ENCODE measurements at places on chromosomes 1 and 21. TPM values are rescaled to one million over a fixed set of nuclear protein-coding genes. Genes with fewer than 3 reads are reported as not detected.
A peak's percentile ranks its signal among the peaks of the same experiment; 100 is the strongest.

Gene FCRL6
- not detected for total RNA-seq

Gene RASAL2
- total RNA-seq, result 21.8 TPM

Gene LCE6A
- not detected for total RNA-seq

DNA sequence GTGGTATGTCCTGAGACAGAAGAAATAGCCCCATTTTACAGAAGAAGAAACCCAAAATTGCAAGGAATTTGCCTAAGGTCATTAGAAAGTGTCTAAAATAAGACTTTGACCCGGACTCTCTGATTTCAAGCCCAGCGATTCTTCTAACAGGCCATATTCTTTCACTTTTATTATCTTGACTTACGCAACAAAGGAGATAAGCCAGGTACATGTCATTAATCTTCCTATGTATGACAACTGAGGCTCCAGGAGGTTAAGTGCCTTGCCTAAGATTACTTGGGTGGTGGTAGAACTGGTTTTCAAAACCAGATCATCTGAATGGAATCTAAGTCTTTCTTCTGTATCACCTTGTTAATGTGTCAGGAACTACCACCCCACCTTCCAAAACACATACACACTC is 124.3 kb downstream of the PBX1 start:
- peak overlapping the region; percentile 78 for H3K4me3 ChIP-seq
- DNase-seq, result no peak
- peaks cover 44% of the 10 kb centered on the region for H3K4me1 ChIP-seq
- peak overlapping the region; percentile 97 for H3K27ac ChIP-seq
- no peaks in the 10 kb centered on the region for H3K27me3 ChIP-seq
- H3K36me3 ChIP-seq, result peaks cover 42% of the 10 kb centered on the region

GRCh38 chr1:89339039-89339438 is 24.8 kb upstream of the GBP6 start:
- no peak overlapping the region for H3K27ac ChIP-seq
- H3K4me1 ChIP-seq, result no peaks in the 10 kb centered on the region
- no peaks in the 10 kb centered on the region for H3K36me3 ChIP-seq
- H3K4me3 ChIP-seq, result no peak overlapping the region

Data from type B pancreatic cell (in vitro differentiated cells).